ENCODE measurements at places on chromosomes 2 and 18.

- DNase-seq = no peak
These were observed 33.9 kb downstream of the NBAS start for GRCh38 chr2:15527074-15527739.

GRCh38 chr2:6814869-6815268 is 50.8 kb downstream of the CMPK2 start:
- DNase-seq = no peak

DNA sequence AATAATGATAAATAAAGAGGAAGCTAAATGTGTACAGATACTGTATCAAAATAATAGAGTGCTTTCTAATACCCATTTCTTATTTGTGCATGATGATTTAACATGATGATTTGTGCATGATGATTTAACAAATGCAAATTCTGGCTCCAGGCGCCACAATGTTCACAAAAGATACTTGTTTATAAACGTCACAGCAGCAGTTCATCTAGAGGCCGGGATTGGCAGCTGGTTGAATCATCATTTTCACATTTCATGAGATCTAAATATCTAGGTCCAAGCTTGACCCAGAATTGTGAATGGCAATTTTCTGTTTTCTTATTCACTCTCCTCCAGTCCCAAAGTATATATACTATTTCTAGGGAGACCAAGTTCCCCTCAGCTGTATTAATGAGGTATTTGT is 322.0 kb downstream of the SUCLG1 start:
- DNase-seq = no peak

DNA sequence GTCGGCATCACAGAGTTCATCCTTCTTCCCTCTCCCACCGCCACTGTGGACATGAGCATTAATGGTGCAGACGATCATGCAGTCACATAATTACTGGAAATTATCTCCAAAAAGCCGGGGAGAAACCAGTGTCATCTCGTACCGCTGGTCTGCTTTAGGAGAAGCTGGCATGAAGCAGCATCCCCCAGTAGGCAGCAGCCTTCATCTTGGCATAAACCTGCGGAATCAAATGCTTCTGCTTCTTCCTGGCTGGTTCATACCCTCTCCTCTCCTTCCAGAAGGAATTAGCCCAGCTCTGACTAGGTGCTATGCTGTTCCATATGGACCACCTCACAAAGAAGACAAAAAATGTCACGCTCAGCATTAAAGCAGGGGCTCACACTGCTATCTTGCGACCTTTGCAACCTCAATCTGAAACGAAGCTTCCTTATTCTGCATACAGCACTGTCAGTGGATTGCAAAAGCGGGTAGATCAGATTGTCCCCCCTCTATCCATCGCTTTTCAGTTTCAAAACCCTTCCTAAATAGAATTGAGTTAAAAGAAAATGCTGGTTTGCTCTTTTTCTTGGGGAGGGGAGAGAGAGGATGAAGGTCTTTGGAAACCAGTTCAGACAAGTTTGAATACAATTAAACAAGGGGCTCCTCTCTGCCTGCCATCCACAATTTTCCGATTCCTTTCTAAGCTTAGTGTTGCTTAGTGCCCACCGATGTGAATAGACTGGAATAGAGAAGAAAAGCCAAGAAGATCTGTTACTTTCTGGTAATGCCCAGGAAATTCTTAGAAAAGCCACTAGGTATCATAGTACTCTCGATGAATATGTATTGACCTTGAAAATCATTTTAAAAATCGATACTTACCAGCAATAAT is 212.1 kb upstream of the ZNF521 start:
- no peak for DNase-seq

GRCh38 chr18:68431111-68431921 is 283.6 kb downstream of the TMX3 start:
- DNase-seq = no peak

GRCh38 chr2:174878537-174879147 is 114.4 kb upstream of the CHRNA1 start:
- no peak for DNase-seq

GRCh38 chr2:871926-872680 is 78.5 kb upstream of the SNTG2 start:
- DNase-seq = no peak

DNA sequence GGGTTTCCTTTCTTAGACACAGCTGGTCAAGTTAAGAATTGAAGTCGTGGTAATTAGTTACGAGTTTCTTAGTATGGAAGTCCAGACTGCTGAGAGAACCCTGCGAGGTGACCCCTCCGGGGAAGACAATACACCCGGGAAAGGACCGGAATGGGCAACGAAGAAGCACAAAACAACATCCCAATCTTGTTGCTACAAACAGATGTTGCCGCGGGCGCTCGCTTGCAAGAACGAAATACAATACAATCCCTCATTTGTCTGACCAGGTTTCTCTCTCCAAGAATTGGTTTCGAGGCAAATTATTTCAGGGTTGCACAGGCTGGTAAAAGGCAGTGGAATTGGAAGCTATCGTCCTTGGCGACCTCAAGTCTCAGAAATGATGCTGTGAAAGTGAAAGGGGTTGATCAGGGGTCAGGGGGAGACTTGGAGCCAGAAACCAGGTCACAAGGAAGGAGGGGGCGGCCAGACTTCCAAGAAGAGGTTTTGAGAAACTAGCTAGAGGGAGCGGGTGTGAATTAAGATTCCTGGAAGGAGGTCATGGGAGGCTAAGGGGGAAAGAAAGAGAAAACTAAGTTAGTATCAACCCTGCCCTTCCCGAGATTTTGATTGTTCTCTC is 401.9 kb downstream of the HRH4 start:
- DNase-seq = no peak

DNA sequence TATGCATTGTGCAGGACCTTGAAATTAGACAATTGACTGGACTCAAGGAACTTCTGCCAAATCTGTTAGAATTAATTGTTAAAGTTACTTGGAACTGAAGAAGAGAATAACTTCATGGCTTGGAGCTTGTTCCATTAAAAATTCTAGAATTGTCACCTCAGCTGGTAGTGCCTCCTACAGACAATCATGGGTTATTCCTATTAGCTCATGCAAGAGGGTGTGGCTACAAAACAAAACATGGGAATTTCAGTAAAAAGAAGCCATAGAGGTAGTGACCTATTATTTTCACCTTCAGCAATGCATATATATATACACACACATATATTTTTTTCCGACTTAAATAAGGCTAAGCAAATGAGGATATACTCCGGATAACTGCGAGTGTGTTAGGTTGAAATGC is 181.9 kb upstream of the DTNA start:
- DNase-seq = no peak

DNA sequence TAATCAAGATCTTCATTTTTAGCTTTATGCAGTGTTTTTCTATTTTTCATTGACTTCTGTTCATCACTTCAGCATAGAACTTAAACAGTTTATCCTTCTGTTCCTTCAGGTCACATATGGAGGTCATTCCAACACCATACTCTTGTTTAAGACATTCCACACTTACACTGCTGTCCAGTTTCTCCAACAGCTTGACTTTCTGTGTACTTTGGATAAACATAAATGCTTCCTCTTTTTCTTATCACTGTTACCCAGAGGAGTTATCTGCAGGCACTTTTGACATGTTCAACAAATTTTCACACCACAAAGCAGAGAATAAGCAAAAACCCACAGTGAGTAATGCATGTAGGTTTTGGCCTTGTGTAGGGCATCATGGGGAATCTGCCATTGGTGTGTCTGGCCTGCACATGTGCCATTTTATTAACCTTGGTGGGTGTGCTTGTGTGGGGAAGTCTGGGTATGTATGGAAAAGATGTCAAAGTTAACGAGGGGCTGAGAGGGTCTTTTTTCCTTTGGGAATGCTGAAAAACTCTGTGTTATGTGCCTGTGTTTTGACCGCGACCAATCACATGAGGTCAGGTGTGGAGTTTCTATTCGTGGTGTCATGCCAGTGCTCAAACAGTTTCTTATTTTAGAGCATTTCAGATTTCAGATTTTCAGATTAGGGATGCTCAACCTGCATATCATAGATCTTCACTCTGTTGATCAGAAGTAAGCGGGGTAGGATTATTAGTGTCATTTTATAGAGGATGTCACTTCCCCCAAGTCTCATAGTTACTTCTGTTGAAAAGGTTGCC is 53.9 kb upstream of the ACVR1 start:
- no peak for DNase-seq

Data from NCI-H526 treated with DMSO at 0.1 percent for 48 hours (cell line).